ENCODE measurements at places on chromosomes 5 and 9. TPM values are rescaled to one million over a fixed set of nuclear protein-coding genes. Genes with fewer than 3 reads are reported as not detected.

DNA sequence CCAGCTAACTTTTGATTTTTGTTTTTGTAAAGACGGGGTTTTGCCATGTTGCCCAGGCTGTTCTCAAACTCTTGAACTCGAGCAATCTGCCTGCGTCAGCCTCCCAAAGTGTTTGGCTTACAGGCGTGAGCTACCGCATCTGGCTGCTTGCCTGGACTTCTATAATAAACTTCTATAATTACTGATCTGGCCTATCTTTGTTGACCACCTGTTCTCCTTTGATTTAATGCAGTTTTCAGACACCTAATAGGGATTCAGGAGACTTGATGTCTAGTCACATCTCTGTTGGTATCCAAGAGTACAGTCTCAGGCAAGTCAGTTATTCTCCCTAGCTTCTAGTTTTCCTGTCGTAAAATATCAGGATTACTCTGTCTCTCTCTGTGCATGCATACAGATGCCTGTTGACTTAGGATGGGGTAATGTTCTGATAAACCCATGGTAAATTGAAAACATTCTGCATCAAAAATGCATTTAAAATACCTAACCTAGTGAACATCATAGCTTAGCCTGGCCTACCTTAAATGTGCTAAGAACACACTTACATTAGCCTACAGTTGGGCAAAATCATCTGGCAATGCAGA lies 51.5 kb upstream of the NR3C1 start:
- DNase-seq = no peak

DNA sequence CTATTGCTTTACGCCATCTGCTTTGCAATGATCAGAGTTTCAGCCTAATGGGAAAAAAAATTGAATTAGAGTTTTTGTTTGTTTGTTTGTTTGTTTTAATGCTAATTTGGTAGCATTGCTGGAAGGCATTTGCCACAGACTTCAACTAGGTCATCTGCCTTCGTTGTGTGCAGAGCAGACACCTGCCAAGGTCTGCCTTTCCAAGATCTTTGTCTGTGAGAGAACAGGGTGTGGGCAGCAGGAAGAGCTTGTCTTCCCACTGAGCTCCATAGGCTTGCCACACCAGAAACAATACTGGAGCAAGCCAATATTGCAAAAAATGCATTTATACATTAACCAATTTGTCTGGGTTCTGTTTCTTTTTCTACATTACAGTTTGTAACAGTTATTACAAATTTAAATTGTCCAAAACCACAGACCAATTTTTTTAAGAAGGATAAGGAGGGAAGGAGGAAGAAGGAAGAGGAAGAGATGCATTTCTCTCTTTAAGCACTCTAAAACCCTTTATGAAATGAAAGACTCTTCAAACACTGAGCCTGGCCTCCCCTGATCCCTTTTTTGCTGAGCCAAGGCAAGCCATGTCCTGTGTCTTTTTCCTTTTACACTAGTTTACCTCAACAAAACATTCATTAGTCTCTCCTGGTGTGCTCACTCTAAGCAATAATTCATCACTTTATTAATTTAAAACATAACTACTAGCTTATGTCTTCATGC lies 210.5 kb downstream of the SNX18 start:
- DNase-seq = no peak

The PAEP gene
- not detected for total RNA-seq

DNA sequence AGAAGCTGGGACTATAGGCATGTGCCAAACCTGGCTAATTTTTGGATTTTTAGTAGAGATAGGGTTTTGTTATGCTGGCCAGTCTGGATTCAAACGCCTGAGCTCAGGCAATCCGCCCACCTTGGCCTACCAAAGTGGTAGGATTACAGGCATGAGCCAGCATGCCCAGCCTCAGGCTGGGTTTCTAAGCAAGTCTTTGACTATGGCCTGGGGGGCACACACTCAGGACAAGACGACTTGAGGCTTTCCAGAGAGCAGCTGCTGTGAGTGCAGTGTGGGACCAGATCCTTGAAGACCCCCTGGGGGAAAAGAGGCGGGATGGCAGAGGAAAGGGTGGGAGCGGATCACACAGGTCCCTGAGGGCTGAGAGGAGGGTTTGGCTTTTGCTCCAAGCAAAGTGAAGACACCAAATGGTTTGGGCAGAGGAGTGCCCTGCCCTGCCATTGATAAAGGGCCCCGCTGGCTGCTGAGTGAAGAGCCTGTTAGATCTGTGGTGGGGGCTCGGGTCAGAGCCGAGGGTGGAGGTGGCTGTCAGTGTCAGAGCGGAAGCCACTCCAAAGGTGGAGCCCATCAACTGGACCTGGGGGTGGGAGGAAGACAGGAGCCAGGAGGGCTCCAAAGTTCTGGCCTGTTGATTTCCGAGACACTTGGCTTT lies 46.8 kb upstream of the FUBP3 start:
- DNase-seq = no peak

GRCh38 chr5:114988096-114988495 lies 181.6 kb downstream of the TRIM36 start:
- no peak for DNase-seq
